ENCODE measurements at places on chromosomes 4 and X. TPM values are rescaled to one million over a fixed set of nuclear protein-coding genes. Genes with fewer than 3 reads are reported as not detected.

Gene TMEM255A
- 0.11 TPM for total RNA-seq

Gene CLOCK
- total RNA-seq, result 4.1 TPM

Gene SMIM31
- total RNA-seq, result not detected

Gene DOCK11
- total RNA-seq, result 7.2 TPM
